ENCODE measurements at places on chromosomes 11 and 22.

GRCh38 chr11:88050247-88050646, 125.0 kb downstream of the RAB38 start:
- DNase-seq, result no peak

DNA sequence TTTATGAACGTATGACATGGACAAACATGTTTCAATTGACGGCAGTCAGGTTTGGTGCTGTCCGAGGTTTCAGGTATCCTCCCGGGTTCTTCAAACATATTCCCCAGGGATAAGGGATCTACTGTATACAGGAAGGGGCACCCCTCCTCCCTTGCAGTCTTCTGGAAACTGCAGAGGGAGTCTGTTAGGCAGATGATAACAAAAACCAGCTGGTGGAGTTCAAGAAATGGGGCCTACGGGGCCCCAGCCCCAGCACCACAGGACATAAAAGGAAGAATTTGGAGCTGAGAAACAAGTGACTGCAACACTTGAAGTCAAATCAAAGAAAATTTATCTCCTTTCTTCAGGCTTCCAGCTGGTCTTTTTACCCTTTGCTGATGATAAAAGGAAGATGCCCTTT, 32.1 kb downstream of the SNU13 start:
- no peak for DNase-seq

DNA sequence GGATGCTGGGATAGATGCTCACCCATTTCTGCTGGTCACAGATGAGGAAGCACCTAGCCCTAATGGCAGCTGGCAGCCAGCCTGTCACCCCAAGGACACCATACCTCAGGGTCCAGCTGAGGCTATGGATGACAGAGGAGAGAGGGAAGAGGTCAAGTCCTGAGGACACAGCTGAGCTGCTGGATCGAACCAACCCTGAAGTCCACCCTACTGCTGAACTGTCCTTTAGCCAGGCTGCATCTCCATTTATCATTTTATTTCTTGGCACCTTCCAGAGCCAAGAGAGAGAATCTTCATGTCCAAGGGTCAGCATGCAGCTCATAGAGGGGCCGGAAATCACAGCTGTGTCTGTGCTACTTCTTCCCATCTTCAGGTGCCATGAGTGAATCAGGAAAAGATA, 30.9 kb downstream of the RPS6KA4 start:
- DNase-seq, result no peak

- no peak for DNase-seq
Measured at GRCh38 chr22:37846433-37846832, 2.3 kb upstream of the ANKRD54 start.

- no peak for DNase-seq
Measured at GRCh38 chr11:75369560-75370255, 18.2 kb upstream of the ARRB1 start.

DNA sequence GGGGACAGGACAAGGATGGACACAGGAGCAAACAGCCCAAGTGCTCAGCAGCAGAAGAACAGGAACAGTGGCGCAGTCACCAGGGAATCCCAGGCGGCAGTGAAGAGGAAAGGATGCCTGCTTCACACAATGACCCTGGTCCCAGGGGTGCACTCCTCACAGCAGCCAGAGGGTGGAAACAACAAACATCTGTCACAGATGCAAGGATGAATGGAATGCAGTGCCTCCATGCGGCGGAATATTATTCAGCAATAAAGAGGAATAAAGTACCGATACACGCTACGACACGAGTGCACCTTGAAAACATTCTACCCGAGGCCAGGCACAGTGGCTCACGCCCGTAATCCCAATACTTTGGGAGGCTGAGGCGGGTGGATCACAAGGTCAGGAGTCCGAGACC, 12.7 kb downstream of the CSNK1E start:
- no peak for DNase-seq

DNA sequence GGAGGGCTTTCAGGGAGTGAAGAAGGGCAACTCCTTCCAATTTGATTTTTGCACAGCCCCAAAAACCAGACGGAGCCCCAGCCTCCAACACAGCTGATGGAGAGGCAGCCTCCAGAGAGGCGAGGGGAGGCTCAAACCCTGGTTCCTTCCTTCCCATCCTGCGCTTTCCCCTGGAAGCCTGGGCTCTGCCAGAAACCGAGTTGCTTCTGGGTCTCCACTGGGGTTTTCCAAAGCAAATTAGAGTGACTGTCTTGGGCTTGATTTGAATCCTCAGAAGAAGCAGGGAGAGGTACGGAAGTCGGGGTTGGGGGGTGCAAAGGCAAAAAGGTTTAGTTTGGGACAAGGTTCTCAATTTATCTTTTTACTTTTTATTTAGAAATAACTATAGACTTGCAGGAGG, 129.2 kb downstream of the MPPED1 start:
- DNase-seq, result no peak

DNA sequence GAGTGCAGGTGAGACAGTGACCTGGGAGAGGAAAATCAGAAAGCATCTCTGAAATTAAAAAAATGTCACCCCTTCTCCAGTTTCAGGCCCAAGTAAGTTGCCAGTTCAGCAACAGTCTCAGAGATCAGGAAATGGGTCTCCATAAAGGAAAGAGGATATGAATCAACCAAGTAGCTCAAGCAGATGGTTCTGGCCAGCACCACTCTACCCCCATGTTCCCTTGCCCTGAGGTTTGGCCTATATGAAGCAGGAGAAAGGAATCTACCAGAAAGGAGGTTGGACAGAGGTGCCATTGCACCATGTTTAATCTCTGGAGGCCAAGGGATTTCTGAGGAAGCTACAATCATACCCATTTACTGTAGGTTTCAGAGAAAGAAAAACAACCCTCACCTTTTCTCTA, 7.7 kb downstream of the FZD4 start:
- DNase-seq, result no peak

- DNase-seq, result no peak
Measured at GRCh38 chr11:66718320-66718971, 10.6 kb downstream of the SPTBN2 start.

DNA sequence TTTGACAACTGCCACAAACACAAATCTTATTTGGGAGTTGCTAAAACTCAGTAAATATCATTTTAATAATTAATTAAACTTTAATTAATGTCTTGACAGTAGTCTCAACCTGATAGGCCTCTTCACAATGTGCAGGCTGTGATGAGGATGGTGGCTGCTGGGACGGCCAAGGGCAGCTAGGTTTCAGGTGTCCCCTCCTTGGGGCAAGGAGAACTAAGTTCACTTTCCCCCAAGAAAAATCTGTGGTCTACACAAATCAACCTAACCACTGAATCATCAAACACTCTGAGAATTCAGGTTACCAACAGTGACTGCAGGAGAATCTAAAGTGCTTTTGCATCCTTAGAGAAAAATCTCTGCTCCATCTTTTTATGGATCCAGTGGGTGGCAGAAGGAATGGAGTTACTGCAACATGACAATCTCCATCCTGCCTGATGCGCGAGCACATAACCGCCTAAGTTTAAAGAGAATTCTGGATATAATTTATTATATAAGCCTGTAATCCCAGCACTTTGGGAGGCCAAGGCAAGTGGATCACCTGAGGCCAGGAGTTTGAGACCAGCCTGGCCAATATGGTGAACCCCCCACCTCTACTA, 289.7 kb downstream of the KIRREL3 start:
- DNase-seq, result no peak

- DNase-seq, result no peak
Measured at GRCh38 chr11:66969584-66970225, 5.4 kb upstream of the C11orf86 start.

- DNase-seq, result no peak
Measured at GRCh38 chr11:102399189-102399588, 52.2 kb downstream of the BIRC2 start.

DNA sequence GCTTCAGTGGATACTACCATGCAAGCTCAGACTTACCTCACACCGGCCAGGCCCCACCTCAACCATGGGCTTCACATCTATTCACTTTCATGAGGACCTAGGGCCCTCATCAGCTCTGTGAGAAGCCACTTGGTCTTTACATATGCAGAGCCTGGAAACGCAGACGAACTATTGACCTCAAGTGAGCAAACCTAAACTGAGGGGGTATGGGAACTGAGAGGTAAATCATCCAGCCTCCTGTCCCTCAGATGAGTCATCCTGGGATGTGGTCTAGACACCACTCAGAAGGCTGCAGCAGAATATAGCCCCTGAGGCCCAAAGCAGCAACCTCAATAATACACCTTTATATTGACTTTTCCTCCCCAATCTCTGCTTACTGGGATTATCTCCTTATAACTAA, 578.0 kb downstream of the INSC start:
- DNase-seq, result no peak

DNA sequence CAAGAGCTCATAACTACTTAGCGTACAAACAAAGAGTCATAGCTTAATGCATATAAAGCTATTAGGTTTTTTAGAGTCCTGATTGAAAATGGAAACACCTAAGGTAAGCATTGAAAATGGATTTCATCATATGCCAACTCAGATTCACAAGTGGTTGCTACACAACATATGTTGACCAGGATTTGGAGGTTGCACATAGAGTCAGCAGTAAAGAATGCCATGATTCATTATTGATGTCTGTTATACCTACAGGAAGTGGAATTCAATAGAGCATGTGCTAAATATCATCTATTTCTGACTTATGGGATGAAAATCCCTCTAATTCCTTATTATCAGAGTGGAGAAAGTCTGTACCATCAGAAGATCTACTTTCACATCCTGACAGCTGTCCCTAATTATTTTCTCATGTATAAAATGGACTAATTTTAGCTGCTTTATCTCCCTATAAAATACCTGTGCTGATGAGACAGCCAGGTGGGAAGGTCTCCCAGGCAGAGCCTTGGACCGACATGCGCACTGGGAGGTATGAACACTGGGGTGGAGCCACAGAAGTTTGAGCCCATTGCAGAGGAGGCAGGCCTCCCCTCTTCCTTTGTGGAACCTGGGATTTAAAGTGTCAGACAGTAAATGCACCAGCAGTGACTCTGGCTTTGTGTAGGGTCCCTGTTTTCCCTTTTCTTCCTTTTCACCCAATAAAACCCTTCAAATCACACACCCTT, 204.2 kb downstream of the AASDHPPT start:
- no peak for DNase-seq

DNA sequence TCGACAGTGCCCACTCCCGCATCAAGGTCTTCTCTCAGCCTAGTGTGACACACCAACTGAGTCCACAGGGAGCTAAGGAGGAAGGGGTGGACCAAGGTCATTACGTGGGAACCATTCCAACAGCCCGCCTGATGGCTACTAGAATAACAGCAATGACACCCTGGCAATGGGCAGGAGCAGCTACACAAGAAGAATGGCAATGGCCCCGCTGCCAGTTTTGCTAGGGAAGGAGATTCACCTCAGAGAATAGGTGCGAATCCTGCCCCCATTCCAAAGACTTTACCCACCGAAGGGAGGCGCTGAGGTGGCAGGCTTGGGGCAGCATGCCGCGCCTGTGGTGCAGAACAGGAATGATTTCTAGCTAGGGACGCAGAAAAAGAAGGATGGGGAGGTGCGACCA, 9.1 kb downstream of the WT1 start:
- no peak for DNase-seq

DNA sequence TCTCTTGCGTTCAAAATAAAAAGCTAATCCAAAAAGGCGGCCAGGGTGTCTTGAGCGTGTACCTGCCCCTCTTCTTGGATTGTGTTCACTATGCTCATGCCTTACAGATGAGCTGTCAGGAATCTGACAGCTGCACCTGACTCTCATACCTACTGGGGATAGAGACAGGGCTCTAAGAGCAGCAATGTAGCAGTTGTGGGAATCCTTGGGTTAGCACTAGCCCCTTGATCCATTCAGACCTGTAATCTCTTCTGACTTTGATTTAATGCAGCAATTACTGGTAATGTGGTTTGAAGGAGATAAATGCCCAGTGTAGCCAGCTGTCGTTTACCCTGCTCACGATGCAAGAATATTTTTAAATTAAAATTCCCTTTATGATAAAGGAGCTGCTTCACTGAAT, 145.8 kb downstream of the APOL5 start:
- DNase-seq, result no peak

DNA sequence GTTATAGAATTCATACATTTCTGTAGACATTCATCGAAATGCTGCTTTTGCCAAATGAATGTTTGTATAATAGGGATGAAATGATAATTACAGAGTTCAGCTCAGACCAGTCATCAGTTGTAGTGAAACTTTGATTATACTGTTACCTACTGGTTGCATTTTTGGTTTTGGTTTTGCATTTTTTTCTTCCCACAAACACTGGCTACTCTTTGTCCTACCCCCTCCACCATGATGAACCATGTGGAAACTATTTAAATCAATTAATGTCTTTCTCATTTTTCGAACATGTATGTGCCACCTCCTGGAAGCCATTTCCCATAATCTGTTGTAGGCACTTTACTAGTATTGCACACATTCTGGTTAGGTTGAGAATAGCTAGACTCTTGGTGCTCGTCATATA, 75.3 kb upstream of the MTNR1B start:
- no peak for DNase-seq

DNA sequence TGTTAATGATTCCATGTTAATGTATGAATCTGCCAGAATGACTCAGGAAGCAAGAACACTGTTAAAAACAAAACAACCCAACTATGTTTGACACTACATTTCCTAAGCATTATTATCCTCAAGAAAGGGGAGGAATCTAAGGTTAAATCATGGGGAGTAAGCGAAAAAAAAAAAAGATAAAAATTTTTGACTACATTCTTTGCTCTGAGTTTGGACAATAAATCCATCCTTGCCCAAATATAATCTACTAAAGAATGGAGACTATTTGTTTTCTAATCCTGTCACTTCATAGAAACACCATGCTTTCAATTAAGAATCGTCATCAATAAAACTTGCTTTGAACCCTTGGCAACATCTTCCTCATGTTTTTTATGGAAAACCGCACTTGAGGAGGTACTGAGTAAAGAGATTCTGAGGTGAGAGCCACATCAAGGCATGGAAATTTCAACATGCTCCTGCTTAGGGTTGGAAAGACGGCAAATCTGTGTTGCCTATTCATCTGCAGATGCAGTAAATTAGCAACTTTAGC, 9.7 kb downstream of the MAML2 start:
- DNase-seq, result no peak

- no peak for DNase-seq
Measured at GRCh38 chr22:37107816-37108621, 1.5 kb downstream of the TMPRSS6 start.

- no peak for DNase-seq
Measured at GRCh38 chr11:19691815-19692500, 20.7 kb upstream of the NAV2 start.

DNA sequence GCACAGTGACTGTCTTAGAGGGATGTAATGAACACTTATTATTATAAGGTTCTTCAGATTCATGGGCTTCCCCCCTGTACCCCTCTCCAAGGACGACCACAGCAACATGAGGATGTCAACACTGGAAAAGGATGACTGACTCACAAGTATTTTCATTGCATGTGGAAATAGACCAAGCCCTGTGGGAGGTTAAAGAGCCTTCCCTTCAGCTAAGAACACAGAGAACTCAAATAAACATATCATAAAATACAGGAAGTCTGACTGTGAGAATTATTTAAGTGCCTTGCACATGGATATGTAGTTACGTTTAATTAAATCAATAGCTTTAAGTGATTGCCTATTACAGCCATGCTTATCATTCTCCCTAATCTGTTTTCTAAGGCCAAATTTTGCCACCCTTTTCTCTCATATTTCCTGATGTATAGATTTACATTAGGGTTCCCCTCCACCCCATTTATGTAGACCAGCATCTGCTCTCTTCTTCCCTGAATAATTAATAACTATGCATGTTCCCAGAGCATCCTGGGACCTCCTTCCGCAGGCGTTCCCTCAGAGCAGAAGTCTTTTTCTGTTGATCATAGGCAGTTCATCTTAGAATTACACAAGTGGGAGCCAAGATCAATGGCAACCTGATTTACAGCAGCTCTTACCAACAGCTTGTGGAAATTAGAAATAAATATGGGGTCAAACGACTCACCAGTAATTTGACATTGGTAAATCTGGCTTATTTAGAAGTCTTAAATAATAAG, 226.9 kb downstream of the OPCML start:
- no peak for DNase-seq

Data from Right ventricle myocardium inferior (tissue), 1 donor.